Myocyte (in vitro differentiated cells): ENCODE measurements at places on chromosomes 5 and 9. TPM values are rescaled to one million over a fixed set of nuclear protein-coding genes. Genes with fewer than 3 reads are reported as not detected.

GRCh38 chr9:1051210-1051583 is 1.0 kb downstream of the DMRT2 start:
- no peak for DNase-seq

DNA sequence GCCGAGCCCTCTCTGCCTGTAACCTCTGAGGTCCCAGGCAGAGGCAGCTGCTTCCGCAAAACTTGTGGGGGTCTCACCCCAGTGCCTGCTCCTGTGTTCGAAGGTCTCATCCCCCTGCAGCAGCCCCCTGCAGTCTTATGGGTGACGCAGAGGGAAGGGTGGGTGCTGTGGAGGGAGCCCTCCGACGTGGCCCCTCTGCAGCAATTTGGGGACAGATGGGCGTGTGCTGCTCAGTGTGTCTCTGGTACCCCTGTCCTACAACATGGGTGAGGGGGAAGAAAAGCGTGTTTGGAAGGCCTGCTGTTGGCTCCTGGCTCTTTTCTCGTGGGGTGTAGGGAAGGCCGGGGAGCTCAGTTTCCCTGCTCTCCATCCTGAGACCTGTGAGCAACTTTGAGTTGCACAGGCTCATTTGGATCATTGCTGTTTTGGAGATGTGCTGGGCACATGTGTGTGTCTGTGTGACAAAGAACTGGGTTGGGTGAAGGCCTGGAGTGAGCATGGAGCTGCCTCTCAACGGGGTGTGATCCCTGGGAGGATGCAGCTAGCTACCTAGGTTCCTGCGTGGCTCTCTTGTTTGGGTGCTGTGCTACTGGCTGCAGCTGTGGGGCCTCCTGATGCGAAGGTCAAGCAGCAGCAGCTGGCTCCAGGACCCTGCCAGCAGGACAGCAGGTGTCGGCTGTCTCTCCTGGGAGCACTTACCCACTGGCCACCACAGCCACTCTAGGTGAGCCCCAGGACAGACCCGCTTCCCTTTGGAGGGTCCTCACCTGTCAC is 179.6 kb upstream of the PITX1 start:
- DNase-seq, result no peak

GRCh38 chr9:95181226-95181818 is 136.2 kb downstream of the FANCC start:
- DNase-seq, result no peak

- no peak for DNase-seq
Observed at GRCh38 chr5:88388476-88389337, 120.1 kb upstream of the TMEM161B start.

DNA sequence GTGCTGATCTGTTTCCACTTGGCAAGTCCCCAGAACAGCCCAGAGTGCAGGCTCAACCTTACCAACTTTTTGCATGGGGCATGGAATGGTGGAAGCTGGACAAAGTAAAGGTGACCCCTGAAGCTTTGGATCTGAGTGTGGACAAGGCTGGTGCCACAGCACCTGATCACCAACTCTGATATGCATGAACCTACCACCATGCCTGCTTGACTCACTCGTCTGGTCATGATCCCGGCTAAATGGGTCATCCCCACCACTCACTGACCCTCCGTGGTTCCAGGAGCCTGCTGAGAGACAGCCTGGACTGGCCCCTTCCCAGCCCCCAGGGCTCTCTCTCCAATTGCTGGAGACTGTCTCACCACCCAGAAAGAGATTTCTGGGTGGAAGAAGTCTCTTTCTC is 14.4 kb upstream of the SLC22A4 start:
- no peak for DNase-seq

GRCh38 chr5:140351609-140352334 is 5.4 kb upstream of the HBEGF start:
- DNase-seq, result peak; percentile 85

DNA sequence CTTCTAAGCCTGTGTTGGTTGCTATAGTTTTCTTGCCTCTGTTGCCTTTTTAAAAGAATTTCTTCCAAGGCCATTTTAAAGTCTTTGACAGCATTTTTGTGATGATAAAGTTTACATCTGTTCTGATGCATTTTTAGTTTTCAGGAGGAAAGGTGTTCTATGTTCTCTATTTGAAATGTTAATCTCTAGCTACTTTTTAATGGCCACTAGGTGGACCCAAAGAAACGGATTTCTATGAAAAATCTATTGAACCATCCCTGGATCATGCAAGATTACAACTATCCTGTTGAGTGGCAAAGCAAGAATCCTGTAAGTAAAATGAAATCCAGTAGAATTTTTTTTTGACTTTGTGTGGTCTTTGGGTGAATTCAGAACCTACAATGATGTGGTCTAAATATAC is 60.2 kb downstream of the MELK start:
- DNase-seq, result peak; percentile 47

DNA sequence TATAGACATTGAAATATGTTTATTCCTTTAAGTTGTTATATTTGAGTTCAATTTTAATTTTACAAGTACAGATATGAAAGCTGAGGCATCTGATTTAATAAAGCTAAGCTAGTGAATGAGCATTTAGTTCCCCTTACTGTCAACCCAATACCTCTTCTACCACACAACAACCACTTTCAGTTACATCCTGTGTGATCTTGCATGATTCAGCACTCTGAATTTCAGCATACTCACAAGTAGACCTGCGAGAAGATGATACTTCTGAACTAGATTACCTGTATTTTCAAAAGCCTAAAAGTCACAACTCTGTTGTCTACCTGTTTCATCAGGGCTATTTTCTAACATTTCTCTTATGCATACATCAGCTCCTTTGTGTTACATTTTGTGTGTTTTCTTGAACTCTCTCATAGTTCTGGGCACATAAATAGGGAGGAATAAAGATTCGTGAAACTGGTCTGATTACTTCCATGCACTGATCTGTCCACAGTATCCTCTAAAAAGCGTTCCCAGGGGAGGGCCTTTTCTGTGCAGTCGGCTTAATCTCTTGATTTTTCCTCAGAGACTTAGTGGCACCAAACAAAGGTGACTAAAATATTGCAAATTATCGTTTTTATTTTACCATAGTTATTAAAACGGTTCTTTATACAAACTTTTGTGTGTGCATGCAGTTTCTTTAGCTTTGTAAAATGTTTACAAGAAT is 2025.5 kb upstream of the NUDT12 start:
- no peak for DNase-seq

- peak; percentile 19 for DNase-seq
Observed at GRCh38 chr5:58794875-58795274, 212.0 kb downstream of the RAB3C start.

- DNase-seq, result no peak
Observed at GRCh38 chr9:34170237-34170991, 8.4 kb upstream of the UBAP1 start.

DNA sequence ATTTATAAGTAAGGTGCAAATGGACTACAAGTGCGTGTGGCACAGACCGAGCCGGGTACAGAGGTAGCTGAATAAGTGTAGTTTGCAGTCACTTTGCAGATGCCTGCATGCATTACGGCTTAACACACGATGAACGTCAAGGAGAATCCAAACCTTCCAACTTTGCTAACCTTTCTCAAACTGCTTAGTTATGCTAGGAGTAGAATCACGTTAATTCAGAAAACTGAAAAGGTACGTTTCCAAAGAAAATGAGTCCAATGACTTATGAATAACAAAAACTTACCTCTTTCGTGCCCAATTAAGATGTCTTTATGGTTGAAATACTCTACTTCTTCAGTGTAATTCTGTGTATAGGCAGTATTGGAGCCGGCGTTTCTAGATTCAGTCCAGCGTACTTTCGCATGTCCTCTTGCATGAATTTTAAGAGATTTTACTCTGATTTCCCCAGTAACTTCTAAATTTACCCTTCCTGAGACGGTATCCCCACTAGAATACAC is 539 bp downstream of the ARRDC3 start:
- DNase-seq, result peak; percentile 68

GRCh38 chr9:120876842-120877240 is at the start of gene PHF19:
TSS of gene PHF19 (minus strand) at chr9:120877188. CDS start at chr9:120874741, 2,447 bp downstream.
- no peak for DNase-seq

- no peak for DNase-seq
Observed at GRCh38 chr9:129929496-129930125, 94.4 kb downstream of the USP20 start.

- DNase-seq, result peak; percentile 68
Observed at GRCh38 chr5:149333711-149334443, 11.4 kb upstream of the GRPEL2 start.

DNA sequence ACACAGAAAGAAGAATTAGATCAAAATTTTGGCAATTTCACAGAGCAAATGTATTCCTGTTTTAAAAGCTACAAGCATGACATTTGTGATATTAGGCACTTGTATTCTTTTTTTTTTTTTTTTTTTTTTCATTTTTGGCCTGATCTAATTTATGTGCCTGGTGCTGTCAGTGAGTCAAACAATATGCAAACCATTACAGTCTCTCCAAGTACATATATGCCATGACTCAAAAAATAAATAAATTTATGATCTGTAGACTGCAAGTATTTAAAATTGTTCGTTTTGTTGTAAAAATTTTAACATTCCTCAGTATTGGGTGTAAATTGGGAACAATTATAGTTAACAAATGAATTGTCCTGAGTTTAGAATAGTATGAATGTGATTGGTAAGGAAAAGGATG is 51.4 kb downstream of the CDH9 start:
- no peak for DNase-seq

DNA sequence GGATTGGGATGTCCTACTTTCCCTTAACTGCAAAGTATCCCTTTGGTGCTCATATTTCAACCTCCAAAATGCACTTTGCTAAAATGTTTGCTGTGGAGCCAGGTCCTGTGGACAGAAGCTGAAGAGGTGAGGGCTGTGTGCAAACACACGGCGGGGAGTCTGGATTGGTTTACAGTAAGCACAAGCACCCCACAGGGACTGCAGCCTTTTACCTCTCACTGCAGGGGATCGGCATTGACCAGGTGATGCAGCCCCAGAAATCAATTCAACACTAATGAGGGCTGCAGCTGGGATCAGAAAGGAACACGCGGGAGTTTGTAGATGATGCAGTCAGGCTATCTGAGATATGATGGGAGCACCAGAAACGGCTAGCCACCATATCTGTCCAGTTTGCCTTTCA is 450.9 kb downstream of the CCDC171 start:
- DNase-seq, result no peak

DNA sequence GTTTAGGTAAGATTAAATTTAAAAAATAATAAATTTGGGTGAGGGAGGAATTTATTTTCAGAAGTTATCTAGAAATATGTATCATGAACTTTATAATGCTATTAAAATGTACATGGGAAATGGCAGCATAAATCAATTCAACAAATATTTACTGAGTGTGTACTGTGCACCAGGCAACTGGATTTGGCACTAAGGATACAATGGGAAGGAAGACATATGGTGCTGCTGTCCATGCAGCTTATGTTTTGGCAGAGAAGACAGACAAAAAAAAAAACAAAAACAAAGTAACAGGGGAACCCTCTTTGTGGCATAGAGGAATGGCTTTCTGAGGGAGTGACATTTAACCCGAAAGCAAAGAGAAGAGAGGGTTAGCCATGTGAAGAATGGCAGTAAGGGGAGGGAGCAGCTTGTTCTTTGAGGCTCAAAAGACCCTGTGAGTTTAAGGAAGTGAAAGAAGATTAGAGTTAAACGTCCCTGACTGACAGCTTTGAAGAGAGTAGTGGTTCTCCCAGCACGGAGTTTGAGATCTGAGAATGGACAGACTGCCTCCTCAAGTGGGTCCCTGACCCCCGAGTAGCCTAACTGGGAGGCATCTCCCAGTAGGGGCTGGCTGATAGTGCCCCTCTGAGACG is 23.9 kb downstream of the CNTRL start:
- DNase-seq, result no peak

TLX3 gene
- total RNA-seq, result not detected in 2 replicates

ANKRD31 gene
- total RNA-seq, result 0.03 TPM in 1 of 2 replicates, not detected in the other

SETX gene
- total RNA-seq, result 33.4 and 39.0 TPM in 2 replicates

TPD52L3 gene
- total RNA-seq, result not detected in 2 replicates

PCDHB8 gene
- 9.5 and 10.4 TPM in 2 replicates for total RNA-seq

PBX3 gene
- total RNA-seq, result 13.1 and 25.0 TPM in 2 replicates

NR2F1 gene
- total RNA-seq, result 5.4 and 7.7 TPM in 2 replicates

TMEFF1 gene
- total RNA-seq, result 5.6 and 8.0 TPM in 2 replicates

ANKRD18A gene
- total RNA-seq, result 0.24 and 0.73 TPM in 2 replicates

GHR gene
- 0.26 and 0.75 TPM in 2 replicates for total RNA-seq

PPIP5K2 gene
- total RNA-seq, result 29.3 and 31.8 TPM in 2 replicates

GPR150 gene
- 0.31 and 0.53 TPM in 2 replicates for total RNA-seq

TAF7 gene
- total RNA-seq, result 97.0 and 116 TPM in 2 replicates

SEMA6A gene
- 0.27 and 0.99 TPM in 2 replicates for total RNA-seq
